ENCODE measurements at places on chromosomes 11 and 22.
A peak's percentile ranks its signal among the peaks of the same experiment; 100 is the strongest.

DNA sequence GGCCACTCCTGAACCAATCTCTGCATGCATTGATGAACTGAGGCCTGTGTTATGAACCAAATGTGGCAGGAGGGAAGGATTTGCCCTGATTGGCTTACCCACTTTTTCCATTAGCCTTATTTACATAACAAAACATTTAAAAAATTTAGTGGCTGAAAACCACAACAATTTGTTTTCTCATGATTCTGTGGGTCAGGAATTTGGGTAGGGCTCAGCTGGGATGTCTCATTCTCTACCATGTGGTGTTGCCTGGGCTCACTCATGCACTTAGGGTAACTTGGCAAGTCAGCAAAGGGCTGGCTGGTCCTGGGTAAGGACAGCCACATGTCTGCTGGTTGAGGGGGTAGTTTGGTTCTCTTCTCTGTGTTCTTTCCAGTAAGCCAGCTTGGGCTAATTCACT, 35.1 kb upstream of the CYP2R1 start:
- DNase-seq = no peak

- DNase-seq = no peak
These were observed 304.9 kb downstream of the NTM start for GRCh38 chr11:131675121-131675888.

DNA sequence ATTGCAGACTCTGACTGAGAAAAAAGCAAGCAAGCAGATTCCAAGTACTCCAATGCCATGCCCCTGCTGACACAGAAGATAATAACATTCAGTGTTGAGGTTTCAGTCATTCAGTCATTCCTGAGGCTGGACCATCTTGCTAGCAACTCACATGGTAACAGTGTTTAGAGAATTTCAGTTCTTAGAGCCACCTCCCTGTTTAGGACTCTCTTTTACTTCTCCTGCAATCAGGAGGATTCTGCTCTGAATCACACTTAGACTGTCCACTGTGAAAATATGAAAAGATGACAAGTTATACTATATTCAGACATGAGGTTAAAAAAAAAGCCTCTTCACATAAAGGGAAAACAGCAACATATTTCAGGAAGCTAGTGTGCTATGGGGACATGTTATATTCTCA, 183.9 kb upstream of the CTSC start:
- DNase-seq = no peak

DNA sequence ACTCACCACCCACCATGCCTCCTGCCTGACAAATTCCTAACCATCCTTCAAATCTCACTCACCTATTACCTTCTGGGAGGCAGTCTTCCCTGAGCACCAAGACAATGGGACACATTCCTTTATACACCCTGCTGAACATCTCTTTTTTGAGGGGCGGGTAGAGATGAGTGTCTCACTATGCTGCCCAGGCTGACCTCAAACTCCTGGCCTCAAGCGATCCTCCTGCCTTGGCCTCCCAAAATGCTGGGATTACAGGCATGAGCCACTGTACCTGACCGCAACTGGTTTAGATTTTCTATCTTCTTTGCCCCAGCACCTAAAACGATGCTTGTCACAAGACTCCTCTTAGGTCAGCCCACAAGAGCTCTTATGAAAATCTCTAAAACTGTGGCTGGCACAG, 7.1 kb downstream of the TIMM10 start:
- no peak for DNase-seq

GRCh38 chr22:36386900-36387708, 663 bp downstream of the MYH9 start:
- DNase-seq = peak; percentile 47

DNA sequence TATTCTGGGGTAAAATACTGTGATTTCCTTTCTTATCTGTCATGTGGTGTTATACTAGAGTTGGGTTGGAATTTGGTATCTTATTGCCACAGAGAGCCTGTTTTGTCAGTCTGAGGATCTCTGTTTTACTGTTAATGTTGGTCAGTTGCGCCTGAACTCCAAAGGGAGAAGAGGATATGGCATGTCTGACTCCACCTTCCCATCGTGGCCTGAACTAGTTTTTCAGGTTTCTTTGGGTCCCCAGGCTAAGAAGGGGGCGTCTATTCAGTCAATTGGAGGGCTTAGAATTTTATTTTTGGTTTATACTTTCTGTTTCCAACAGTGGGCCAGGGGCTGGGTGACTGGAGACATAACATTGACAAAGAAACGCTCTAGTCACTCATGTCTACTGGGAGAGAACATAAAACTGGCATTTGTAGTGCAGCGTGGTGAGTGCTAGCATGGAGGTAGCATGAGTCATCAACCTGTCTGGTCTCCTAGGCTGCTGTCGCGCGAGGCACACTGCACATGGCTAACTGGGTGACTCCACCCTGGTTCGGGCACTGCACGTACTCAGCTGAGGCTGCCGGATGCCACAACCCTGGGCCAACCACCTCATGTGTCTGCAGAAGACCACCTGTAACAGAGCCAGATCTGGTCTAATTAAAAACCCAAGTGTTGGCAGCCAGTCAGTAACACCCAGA, 120.1 kb upstream of the OR9Q1 start:
- DNase-seq = peak; percentile 45

- DNase-seq = no peak
These were observed 7.8 kb downstream of the KIRREL3 start for GRCh38 chr11:126992804-126993111.

DNA sequence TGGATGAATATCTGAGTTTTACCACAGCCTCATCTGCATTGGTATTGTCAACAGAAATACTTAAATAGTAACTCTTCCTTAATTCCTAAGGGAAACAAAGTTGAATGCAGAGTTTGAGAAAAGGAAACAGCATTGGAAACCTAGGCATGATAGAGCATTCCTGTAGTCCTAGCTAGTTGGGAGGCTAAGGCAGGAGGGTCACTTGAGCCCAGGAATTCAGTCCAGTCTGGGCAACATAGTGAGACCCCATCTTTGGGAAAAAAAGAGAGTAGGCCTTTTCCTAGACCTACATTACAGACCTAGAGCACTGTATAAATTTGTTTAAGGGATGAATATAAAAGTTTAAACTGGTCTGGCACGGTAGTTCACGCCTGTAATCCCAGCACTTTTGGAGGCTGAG, 13.4 kb downstream of the PAFAH1B2 start:
- DNase-seq = no peak

- DNase-seq = no peak
These were observed 24.4 kb upstream of the FBLN1 start for GRCh38 chr22:45478108-45478771.

- no peak for DNase-seq
These were observed 541.9 kb upstream of the CCDC90B start for GRCh38 chr11:83827940-83828554.

- DNase-seq = no peak
These were observed 377.2 kb upstream of the DDI1 start for GRCh38 chr11:103659206-103659618.

DNA sequence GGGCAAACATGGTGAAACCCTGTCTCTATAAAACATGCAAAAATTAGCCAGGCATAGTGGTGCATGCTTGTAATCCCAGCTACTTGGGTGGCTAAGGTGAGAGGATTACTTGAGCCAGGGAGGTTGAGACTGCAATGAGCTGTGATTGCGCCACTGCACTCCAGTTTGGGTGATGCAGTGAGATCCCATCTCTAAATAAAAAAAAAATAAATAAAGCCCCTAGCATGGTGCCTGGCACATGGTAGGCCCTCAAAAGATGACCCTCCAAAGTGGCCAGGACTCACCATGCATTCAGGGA, 74.6 kb downstream of the PTPRJ start:
- no peak for DNase-seq

DNA sequence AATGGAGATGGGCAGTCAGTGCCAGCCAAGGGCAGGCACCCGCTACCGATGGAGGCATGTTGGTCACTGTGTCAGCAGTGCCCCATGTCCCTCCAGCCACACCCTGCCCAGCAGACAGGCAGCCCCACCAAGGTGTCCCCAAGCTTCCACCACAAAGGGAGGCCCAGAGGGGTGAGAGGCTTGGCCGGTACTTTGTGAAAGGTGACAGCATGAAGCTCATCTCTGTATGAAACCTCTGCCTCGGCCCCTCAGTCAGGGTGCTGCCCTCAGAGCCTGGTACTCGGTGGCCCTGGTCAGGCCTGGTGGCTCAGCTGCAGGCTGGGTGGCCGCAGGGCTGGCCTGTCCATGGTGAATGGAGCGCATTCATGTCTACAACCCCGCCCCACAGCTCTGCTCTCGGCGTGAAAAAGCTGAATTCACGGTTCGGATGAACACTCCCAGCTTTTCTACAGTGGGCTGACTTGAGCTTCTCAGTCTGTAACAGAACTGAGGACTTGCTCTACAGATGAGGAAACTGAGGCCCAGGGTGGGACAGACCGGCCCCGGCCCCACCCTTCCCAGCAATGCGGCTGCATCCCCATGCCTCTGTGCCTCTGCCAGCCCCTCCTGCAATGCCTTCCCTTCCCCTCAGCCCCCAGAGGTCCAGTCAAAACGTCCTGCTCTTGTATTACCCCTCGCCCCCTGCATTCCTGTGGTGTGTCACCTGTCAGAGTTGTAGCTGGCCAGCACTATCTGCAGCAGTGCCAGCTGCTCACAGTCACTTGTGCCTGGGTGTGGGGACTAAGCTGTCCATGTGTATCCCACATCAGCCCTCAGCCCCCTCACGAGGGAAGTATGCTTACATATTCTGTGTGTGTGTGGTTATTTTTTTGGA, 27.7 kb downstream of the RSPH14 start:
- no peak for DNase-seq

- DNase-seq = no peak
These were observed 9.4 kb upstream of the FANCF start for GRCh38 chr11:22634897-22635629.

DNA sequence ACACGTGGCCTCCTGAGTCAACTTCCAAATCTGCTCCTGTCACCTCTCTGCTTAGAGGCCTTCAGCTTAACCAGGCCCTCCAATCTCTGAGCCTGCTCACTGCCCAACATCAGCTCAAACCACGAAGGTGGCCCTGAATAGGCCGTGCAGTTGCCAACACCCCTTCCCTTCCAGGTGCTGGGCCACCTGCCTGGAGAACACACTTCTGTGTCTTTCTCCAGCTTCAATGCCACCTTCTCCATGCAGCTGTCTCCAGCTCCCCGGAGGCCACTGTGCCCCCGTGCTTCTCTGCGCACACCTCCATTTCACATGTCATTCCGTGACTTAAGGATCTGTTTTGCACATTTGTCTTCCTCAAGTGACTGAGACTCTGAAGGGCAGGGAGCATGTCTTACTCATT, 5.3 kb downstream of the RELA start:
- no peak for DNase-seq

GRCh38 chr22:20235389-20235991, 32.6 kb downstream of the RTN4R start:
- no peak for DNase-seq

DNA sequence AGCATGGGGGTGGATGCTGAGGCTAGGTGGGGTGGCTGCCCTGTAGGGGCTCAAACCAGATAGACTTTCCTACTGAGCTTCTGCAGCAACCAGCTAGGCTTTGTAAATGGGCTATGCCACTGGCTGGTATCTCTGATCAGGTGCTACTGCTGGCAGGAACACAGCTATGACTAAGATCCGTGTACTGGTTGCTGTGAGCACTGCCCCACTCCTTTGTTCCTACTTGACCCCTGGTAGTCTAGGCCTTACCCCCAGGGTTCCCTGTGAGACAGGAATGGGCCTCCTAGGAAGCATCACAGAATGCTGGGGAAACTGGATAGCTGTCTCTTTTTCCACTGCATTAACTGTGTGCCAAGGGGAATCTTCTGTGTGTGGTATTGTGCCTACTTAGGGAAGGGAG, 58.4 kb upstream of the GAB2 start:
- DNase-seq = no peak

GRCh38 chr22:28013611-28014010, 94.6 kb upstream of the PITPNB start:
- DNase-seq = no peak

GRCh38 chr11:102447193-102447592, 5.4 kb downstream of the TMEM123 start:
- DNase-seq = no peak

DNA sequence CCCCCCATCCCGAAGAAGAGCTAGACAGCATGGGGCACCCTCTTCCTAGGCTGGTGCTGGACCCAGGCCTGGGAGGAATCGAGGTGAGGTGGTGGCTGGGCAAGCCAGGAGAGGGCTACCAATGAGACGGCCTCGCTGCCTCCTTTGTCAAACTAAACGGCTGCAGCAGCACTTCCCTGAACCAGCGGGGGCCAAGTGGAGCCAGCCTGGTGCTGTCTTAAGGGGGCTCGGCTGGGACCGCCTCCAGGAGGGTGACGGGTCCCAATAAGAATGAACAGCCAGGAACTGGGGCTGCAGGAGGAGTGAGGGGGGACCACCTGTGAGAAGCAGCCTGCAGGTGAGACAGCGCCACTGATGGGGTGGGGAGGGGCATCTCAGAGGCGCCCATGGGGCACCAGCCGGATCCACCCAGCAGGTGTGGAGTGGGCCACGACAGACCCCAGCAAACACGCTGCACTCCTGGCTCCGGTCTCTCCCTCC, 17.1 kb downstream of the IFT27 start:
- DNase-seq = no peak

DNA sequence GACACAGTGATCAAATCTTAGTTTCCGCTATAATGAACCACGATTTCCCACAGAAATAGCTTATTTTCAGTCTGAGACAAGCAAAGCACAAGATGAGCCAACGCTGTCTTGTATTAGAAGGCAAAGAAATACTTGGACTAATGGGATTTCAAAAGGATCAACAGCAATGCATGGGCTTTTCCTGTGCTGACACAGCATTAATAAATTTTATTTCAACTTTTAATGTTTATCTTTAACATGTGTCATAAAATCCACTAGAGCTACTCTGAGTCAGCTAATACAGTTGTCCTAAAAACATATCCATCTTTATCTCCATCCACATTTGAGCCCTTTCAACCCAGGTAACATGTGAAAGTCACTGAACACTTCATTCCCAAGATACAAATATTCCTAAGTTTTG, 15.5 kb upstream of the SLC25A17 start:
- no peak for DNase-seq

GRCh38 chr11:134126217-134126822, 57.4 kb downstream of the JAM3 start:
- no peak for DNase-seq

GRCh38 chr11:105732611-105733010, 122.7 kb downstream of the GRIA4 start:
- no peak for DNase-seq

- DNase-seq = no peak
These were observed 77.9 kb downstream of the THAP12 start for GRCh38 chr11:76302996-76303395.

DNA sequence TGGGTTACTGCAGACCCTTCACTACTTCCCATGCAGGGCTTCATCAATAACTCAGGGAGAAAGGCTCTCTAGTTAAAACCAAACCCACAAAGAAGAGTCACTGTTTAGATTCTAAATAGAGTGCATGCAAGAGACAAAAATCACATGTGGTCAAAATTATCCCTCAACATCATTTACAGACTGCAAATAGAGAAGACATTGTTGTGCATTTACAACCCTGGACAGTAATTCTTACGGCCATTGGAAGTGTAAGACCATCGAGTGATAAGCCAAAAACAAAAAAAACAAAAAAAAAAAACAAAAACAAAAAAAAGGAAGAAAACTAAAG, 93.4 kb downstream of the RASSF10 start:
- DNase-seq = no peak
